ENCODE measurements at places on chromosomes 2 and 18. TPM values are rescaled to one million over a fixed set of nuclear protein-coding genes. Genes with fewer than 3 reads are reported as not detected.

Gene UGT1A3
- not detected for total RNA-seq

Gene RAB31
- 333 TPM for total RNA-seq

- DNase-seq, result no peak
These were observed 88.2 kb upstream of the EPB41L3 start for GRCh38 chr18:5632041-5632440.

DNA sequence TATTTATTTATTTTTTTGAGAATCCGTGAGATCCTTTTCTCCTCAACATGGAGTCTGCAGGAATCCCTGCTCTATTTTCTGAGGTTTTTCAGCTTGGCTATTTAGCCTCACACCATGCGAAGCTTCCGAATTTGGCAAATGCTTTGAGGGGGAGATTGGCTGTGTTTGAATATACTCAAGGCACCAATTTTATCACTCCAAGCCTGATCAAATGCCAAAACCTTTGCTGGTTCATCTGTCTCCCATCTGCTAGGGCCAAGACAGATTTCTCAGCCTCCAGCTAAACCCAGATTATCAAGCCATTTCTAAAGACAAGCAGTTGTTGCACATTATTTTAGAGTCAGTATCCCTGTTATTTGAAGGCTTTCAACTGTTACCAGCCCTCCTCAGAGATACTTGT lies 295.7 kb downstream of the XIRP2 start:
- no peak for DNase-seq

Gene SMYD1
- not detected for total RNA-seq

DNA sequence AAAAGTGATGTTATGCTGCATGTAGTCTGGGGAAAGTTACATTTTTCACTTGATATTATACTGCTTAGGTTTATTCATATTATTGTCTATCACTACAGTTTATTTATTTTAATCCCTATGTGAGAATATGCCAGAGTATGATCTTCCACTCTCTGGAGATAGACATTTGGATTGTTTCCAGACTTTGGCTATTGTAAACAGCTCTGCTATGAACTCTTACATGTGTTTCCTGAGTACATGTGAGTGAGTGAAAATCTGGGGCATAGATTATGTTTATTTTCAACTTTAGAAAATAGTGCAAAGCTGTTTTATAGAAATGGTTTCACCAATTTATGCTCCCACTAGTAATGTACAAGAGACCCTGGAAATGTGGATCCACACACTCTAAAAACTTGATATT lies 49.0 kb upstream of the EPAS1 start:
- no peak for DNase-seq

Gene IRS1
- total RNA-seq, result 15.5 TPM

Gene PSD4
- 129 TPM for total RNA-seq

Gene MARCHF4
- total RNA-seq, result not detected

GRCh38 chr2:63842149-63843061 lies 709 bp downstream of the UGP2 start:
- DNase-seq, result peak; percentile 61

Gene ICOS
- total RNA-seq, result 0.14 TPM

GRCh38 chr18:42053188-42053781 lies 98.3 kb downstream of the PIK3C3 start:
- peak; percentile 76 for DNase-seq

DNA sequence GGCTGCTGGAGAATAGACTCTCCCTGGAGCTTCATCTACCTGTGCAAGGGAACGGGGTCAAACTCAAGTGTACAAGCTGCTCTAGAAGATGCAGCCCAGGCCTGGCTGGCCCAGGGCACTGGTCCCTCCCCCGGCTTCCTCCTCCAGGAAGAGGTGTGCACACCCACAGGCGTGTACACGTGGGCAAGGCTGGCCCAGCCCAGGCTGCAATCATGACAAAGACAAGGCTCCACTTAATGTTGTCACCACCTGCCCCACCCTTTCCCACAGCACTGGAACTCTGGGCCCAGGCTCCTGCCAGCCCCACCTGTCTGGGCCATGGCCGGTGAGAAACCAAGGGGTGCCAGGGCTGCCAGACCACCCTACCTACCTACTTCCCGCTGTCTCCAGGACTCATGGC lies 29.6 kb upstream of the ALPP start:
- no peak for DNase-seq

DNA sequence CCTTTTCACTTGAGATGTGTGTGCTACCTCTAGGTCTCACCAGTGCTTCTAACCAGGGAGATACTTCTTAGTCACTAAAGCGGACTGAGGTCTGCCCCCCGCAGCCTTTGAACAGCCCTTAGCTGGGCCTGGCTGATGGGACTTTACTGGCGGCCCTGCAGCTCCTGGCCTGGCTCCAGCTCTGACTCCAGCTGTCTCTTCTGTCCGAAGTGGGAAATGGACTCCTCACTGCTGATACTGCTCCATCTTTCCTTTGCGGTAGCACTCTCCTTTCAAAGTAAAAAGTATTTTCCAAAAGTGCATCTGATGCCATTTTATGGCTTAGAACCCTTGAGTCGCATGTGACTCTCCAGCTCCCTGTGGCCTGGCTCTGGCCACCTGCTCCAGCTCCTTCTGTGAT lies 64.5 kb downstream of the ATP9B start:
- no peak for DNase-seq

- no peak for DNase-seq
These were observed 83.3 kb downstream of the PDE11A start for GRCh38 chr2:177989029-177989885.

GRCh38 chr2:219404291-219404910 lies 13.8 kb upstream of the DES start:
- no peak for DNase-seq

Gene SLC19A3
- 1.5 TPM for total RNA-seq
